CD4-positive, alpha-beta T cell treated with Interleukin-17A for 1 hour (primary cell): ENCODE measurements at places on chromosomes 2 and 18.

- DNase-seq = no peak
Observed at GRCh38 chr2:64607381-64608304, 46.1 kb downstream of the SERTAD2 start.

- no peak for DNase-seq
Observed at GRCh38 chr2:73021371-73022010, 50.0 kb downstream of the SFXN5 start.

- no peak for DNase-seq
Observed at GRCh38 chr2:74887445-74887951, 53.6 kb downstream of the HK2 start.

- DNase-seq = no peak
Observed at GRCh38 chr18:29164020-29164706, 987.2 kb upstream of the CDH2 start.

GRCh38 chr2:130972410-130972809, 120.8 kb downstream of the FAM168B start:
- peak; percentile 6 for DNase-seq
